Left lung (tissue), 14 donors: ENCODE measurements at places on chromosomes 7 and 10. TPM values are rescaled to one million over a fixed set of nuclear protein-coding genes. Genes with fewer than 3 reads are reported as not detected.

LEP gene
- 0.04 TPM for polyA plus RNA-seq

COL28A1 gene
- 2.1 TPM for polyA plus RNA-seq

SCIN gene
- polyA plus RNA-seq: 3.4 TPM

NPY4R gene
- 0.86 TPM for polyA plus RNA-seq

GLI3 gene
- 30.7 TPM for polyA plus RNA-seq

LRMDA gene
- polyA plus RNA-seq: 23.6 TPM

NPY4R2 gene
- polyA plus RNA-seq: not detected

FAM25A gene
- polyA plus RNA-seq: not detected

ZNF786 gene
- polyA plus RNA-seq: 7.3 TPM

GIMAP5 gene
- 15.1 TPM for polyA plus RNA-seq

METTL27 gene
- 2.5 TPM for polyA plus RNA-seq

BAMBI gene
- 136 TPM for polyA plus RNA-seq

NEUROG3 gene
- polyA plus RNA-seq: not detected

OPALIN gene
- polyA plus RNA-seq: not detected

MEPCE gene
- polyA plus RNA-seq: 37.1 TPM

PDE6C gene
- 1.8 TPM for polyA plus RNA-seq

RBP3 gene
- 0.14 TPM for polyA plus RNA-seq

TSPAN13 gene
- polyA plus RNA-seq: 132 TPM

RAMP3 gene
- 14.3 TPM for polyA plus RNA-seq

CALHM3 gene
- not detected for polyA plus RNA-seq

PHTF2 gene
- 29.6 TPM for polyA plus RNA-seq

ATOH7 gene
- polyA plus RNA-seq: 0.14 TPM

RAPGEF5 gene
- polyA plus RNA-seq: 93.8 TPM

SFXN4 gene
- 24.4 TPM for polyA plus RNA-seq

KLF14 gene
- 0.18 TPM for polyA plus RNA-seq

EPHB4 gene
- 111 TPM for polyA plus RNA-seq

TNPO3 gene
- polyA plus RNA-seq: 40.5 TPM
